CD4-positive, CD25-positive, alpha-beta regulatory T cell (primary cell): ENCODE measurements at places on chromosomes 2 and 18.
A peak's percentile ranks its signal among the peaks of the same experiment; 100 is the strongest.

DNA sequence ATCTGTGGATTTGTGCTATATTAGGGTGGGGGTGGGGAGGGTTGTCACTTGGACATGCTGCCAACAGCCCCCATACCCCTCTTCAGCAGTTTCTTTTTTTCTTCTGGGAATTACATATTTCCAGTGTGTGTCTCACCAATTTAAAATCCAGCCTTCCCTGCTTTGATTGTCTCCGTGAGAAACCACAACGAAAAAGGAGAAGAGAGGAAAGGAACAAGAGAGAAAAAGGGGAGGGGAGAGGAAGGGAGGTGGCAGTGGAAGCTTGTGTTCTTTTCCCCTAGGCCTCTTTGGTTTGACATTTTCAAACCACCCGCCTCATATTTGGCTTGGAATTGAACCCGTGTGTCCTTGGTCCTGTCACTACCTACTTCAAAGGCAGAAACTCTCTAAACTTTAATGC is 860 bp downstream of the CTNNA2 start:
- no peak for DNase-seq

- DNase-seq, result no peak
Observed at GRCh38 chr2:23387845-23388244, 2.9 kb downstream of the KLHL29 start.

DNA sequence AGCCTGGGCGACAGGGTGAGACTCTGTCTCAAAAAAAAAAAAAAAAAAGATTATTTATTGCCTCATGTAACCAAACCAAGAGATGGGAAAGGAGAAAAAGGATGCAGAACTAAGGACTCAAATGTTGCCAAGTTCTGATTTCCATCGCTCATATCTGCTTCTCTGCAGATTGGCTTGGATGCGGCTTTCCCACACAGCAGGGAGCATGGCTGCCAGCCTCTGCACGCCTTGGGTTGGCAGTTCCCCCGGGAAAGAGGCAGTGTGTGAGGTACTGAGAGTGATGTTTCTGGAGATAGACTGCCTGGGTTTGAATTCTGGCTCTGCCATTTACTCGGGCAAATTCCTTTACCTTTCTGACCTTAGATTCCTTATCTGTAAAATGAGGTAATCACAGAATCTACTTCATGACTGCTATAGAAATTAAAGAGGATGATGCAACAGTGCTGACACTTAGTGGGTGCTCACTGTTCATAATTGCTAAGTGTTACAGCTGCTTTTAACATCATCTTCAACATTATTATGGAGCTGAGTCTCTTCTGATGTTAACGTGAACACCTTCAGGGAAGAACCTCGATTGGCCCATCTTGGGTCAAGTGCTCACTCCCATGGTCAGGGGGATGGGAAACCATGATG is 68.8 kb downstream of the ACAA2 start:
- no peak for DNase-seq

DNA sequence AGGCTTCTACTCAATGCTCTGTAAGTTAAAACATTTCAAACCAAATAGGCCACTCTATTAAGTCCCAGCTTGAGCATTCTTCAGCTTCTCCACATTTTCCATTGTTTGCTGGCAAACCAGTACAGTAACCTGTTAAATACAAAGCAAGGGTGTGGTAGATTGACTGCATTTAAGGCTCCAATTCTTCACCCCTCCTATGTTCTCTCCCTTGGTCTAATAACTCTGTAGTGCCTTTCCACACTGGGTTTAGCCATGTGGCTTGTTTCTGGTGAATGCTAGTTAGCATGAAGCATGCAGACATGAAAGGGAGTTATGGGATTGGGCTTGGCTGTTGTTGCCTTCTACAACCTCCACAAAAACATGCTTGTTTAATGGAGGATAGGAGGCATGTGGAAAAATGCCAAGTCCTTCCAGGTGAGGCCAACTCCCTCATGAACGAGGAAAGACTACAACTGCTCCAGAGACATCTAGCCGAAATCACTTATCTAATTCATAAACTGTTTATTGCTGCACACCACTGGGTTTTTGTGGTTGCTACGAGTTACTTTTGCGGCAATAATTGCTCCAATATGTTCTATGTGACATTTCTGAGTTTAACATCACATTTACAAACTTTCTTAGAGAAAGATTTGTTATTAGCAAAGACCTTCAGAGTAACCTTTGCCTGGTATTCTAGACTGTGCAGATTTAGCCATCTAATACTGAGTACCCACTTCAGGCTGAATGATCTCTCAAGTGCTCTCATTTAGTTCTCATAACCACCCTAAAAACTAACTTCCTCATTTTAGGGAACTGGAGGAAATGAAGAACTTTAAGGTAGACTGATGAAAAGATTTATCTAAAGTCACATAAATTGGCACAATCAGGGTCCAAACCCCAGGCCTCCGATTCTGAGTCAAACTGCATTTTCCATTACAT is 104.0 kb downstream of the SMAD2 start:
- no peak for DNase-seq

DNA sequence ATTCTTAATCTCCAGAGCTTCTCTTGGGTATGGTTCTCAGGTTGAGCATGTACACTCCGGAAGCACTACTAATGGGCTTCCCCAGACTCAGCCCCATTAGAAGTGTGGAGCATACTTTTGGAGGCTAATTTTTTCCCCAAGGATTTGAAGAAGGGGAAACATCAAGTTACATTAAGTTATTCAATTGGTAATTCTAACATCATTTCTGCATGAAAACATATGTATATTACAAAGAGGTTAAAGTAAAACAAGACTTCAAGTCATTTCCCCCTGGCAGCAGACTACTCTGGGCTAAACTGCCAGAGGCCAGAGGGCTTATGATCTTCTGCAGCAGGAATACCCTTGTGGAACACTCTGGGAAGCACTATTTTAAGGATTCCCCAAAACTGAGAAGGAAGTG is 227.7 kb upstream of the STK17B start:
- no peak for DNase-seq

DNA sequence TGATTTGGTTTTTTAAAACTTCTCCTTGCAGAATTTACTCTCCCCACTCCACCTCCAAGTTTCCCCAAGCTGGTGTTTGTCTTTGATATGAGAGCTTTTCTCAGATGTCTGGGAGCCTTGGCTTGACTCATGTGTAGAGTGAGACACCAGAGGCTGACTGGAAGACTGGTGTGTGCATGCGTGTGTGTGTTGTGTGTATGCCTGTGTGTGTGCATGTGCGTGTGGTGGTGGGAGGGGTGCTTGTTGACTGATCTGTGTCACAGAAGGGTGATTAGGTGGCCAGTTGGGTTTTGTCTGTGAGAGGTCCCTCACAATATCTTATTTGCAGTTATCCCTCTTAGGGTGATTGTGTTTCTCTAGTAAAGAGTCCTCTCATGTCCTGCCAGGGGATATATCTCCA is 50.5 kb upstream of the HPCAL1 start:
- no peak for DNase-seq

DNA sequence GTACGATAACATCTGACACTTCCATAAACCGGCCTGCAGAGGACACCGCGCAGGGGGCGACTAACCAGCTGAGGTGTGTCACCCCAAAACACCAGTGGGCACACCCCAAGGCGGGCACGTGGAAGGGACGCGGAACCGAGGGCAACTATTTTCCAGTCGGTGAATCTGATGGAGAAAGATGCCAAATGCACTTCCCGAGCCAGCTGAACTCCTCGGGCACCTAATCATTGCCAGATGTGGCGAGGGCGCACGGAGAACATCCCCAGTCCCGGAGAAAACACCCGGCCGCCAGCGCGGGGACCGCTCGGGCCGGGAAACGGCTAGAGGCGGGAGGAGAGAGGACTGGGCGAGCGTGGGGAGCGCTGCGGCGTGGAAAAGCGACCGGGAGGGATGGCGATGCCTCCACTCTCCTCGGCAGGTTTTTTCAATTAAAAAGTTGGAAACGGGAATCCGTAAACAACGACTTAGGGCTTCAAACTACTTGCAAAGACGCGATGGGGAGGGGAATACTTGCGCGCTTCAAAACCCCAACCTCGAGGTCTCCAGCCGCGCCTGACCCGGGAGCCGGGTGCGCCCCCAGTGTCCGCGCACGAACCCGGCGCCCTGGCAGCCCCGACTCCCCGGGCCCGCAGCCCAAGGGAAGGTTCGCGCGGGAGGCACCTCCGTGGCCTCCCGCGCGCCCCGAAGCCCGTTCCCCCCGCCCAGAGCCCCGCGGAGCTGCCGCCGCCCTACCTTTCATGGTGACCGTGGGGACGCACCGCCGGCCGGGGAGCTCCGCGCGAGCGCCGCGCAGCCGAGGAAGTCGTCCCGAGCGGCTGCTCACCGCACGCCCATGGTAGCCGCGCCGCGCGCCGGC is 497 bp downstream of the COLEC12 start:
- no peak for DNase-seq

- no peak for DNase-seq
Observed at GRCh38 chr2:168894101-168894500, 3.9 kb upstream of the SPC25 start.

DNA sequence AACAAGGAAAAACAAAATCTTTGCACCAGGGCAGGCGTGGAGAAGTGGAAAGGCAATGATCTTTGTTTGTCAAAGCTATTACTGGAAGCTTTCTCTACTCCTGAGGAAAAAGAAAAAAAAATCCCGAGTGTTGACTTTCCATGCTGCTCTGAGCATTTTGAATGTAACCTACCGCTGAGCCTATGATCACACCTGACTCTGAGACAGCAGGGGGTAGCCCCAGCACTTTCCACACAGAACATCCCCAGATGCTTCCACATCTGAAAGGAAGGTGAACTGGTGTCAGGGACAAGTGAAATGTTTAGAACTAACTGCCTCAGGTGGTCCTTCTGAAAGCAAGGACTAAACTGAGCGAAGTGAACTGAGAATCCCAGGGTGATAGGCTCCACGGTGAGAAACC is 1315.1 kb upstream of the DDX18 start:
- DNase-seq, result no peak

- DNase-seq, result no peak
Observed at GRCh38 chr2:84231478-84231877, 227.6 kb downstream of the SUCLG1 start.

DNA sequence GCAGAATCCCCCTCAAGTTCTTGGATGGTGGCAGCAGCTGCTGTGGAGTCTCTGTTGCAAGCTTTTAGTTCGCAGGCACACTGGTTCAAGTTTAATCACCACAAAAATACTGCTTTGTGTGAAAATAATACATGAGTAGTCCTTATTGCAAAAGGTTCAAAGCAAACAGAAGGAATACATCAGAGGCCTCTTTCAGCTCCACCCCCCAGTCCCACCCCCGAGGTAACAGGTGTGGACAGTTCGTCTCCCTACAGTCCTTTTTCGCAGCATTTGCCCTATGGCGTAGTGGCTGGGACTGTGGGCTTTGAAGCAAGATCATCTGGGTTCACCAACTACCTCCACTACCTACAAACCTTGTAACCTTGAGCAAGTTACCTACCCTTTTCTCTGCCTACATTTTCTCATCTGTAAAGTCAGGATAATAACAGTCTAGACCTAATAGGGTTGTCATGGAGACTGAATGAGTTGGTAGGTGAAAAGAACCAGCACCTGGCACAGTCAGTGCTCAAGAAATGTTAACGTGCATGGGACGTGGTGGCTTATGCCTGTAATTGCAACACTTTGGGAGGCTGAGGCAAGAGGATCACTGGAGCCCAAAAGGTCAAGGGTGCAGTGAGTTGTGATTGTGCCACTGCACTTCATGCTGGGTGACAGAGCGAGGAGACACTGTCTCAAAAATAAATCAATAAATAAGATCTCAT is 61.7 kb downstream of the TCF7L1 start:
- DNase-seq, result no peak

DNA sequence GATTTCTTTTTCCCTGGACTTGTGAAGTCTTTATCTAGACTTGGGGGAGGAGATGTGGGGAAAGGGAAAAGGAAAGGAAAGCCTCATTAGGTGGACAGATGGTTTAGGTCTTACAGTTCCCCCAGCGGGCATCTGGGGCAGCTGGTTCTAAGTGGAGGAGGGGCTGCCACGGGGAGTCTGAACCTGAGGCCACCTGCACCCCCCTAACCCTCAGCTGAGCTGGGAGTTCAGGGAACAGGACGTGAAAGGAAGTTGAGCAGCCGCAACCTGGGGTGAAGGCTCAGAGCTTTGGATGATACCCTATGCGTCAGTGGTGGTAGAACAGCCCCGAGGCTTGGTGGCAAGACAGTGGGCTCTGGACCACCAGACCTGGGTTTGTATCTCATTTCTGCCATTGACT is 26.8 kb downstream of the ITM2C start:
- no peak for DNase-seq

GRCh38 chr2:241289597-241289996 is 25.9 kb downstream of the HDLBP start:
- DNase-seq, result no peak

DNA sequence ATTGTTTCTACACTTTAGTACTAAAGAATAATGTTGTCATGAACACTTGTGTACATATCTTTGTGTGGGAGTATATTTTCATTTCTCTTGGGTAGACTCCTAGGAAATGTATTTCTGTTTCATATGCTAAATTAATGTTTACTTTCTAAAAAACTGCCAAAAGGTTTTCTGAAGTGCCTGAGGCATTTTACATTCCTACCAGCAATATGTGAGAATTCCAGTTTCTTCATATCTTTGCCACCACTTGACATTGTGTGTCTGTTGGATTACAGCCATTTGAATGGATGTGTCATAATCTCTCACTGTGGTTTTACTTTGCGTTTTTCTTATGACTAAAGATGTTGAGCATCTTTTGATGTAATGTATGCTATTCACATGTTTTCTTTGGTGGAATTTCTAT is 428.2 kb upstream of the KCNH7 start:
- DNase-seq, result no peak

- peak; percentile 17 for DNase-seq
Observed at GRCh38 chr2:61993422-61994024, 88.0 kb downstream of the COMMD1 start.

GRCh38 chr2:38155-38554 is 8.2 kb downstream of the FAM110C start:
- no peak for DNase-seq

- DNase-seq, result no peak
Observed at GRCh38 chr2:105640246-105640645, 104.5 kb upstream of the NCK2 start.

GRCh38 chr2:3823748-3824147 is 120.4 kb downstream of the DCDC2C start:
- DNase-seq, result no peak

DNA sequence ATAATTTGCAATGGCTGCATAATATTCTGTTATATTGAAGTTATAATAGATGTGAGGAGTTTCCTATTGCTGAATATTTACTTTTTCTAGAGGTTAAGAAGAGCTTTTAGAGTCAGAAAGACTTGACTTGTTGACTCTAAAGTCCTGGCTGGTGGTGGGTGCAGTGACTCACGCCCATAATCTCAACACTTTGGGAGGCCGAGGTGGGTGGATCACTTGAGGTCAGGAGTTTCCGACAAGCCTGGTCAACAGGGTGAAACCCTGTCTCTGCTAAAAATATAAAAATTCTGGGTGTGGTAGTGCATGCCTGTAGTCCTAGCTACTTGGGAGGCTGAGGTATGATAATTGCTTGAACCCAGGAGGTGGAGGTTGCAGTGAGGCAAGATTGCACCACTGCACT is 33.9 kb upstream of the ATIC start:
- no peak for DNase-seq

- no peak for DNase-seq
Observed at GRCh38 chr2:229708335-229708734, 6.0 kb downstream of the DNER start.
